ENCODE measurements at places on chromosomes 12 and 14.

- no peak for DNase-seq
These were observed 225.5 kb upstream of the PRICKLE1 start for GRCh38 chr12:42815068-42815467.

DNA sequence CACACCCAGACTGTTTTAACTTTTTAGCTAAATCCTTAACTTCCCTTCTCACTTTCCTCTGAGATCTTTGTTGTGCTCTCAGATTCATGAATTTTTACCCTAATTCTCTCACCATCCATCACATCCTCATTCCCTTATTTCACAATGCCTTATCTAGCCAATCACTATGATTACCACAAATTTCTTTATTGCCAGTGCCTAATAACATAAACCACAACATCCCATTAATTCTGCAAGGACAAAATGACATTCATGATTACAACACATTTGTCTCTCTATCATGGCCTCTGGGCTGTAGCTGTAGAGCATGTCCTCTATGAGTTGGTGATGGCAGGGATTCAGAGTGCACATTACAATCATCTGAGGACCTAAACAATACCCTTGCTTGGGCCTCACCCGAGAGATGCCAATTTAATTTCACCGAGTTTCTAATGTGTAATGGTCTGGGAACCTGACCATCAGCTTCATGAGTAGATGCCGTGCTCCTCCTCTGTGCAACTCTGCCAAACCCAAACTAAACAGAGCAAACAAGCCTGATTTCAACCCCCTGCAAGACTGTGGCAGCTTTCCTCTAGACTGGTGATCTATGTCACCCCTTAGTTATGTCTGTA, 99.3 kb downstream of the SPTSSA start:
- DNase-seq = no peak

DNA sequence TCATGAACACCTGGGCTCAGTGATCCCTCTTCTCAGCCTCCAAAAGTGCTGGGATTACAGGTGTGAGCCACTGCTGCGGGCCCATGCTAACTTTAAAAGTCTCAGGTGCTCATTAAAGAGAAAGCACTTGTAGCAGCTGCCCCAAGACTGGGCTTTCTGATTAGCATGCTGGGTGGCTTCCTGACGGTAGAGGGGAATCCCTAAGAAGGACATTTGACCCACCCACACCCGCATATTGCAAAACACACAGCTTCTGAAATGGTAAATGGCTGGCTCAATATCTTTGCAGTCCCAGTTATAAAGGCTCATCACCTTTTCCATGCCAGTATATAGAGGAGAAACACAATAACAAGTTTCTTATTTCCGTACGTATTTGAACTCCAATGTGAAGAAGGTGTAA, 19.3 kb upstream of the BICD1 start:
- no peak for DNase-seq

GRCh38 chr12:108646600-108647579, 13.2 kb upstream of the SELPLG start:
- no peak for DNase-seq

DNA sequence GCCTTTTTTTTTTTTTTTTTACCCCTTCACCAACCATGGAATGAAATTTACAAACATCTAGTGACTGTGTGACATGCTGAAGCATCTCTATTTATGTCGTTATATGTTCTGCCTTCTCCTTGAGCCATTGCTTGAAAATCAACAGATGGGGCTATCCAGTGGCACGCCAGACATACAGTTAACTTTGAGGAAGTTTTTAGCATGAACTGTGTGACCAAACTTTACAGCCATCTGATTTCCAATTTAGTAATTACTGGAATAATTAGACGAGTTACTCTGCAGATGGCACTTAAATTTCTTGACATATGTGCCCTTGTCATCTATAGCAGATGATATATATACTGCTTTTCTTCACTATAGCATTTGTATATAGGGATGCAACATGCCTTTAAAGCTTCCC, 192.1 kb downstream of the SNAPC1 start:
- DNase-seq = no peak

DNA sequence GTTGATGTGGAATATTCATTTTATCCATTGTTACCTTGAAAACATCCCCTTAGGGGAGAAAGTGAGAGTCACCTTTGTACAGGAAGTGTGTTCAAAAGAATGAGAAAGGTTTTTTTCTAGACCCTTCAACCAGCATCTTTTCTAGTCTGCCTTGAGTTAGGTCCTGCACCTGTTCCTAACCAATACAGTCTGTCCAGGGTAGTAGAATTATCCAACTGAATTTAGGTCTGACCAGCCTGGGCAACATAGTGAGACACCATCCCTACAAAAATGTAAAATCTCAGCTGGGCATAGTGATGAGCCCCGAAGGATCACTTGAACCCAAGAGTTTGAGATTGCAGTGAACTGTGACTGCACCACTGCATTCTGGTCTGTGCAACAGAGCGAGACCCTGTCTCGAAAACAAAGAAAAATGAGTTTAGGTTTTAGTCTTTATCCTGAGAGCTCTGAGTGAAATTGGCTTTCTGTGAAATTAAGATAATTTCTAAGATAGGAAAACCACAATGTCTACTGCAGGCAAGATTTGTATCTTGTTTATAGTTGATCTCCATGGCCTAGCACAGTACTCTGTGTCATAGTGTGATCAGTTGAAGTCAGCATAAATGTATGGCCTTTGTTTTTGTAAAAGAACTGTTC, 25.2 kb downstream of the ARHGAP5 start:
- DNase-seq = no peak

DNA sequence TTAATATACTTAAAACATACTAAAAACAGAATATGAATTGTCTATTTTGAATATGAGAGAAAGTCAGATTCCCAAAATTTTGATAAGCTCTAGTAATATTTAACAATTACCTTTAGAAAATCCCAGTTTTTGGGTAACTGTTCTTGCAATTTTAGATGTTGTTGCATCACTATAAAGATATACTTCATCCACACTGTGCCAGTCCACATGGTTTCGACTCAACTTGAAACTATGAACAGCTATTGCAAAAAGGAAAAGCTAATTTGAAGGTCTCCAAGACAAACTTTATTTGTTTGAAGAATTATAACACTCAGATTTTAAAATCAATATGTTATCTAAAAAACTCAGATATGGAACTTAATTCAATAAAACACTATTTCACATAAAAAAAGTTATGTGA, 59.9 kb downstream of the DDHD1 start:
- no peak for DNase-seq

- no peak for DNase-seq
These were observed 54.4 kb upstream of the TMEM263 start for GRCh38 chr12:106901276-106901675.

DNA sequence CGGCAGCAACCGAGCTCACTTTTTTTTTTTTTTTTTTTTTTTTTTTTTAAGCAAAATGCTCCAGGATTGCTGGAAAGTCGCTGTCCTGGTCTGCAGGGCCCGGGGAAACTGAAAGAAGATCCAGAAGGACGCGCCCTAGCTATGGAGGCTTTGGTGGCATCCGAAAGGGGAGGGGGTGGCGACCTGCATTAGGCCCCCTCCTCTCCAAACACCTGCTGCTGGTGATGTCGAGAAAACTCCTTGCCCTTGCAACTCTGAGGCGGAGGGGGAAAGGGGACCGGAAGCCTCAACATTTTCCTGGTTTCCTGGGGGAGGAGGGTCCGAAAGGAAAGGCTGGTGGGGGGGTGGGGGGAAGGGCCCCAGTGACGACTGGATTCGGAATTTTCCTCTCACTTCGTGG, 421.1 kb downstream of the VRK1 start:
- no peak for DNase-seq

GRCh38 chr12:45260854-45261253, 45.0 kb downstream of the ANO6 start:
- DNase-seq = no peak

Measured in stimulated activated CD4-positive, alpha-beta T cell treated with anti-CD3 and anti-CD28 coated beads, Interleukin-15, amount 100 ng/mL, for 48 hours (primary cell).